ENCODE measurements at places on chromosomes 2 and 18.

GRCh38 chr2:218722419-218722818 is 11.8 kb downstream of the TTLL4 start:
- DNase-seq, result no peak

DNA sequence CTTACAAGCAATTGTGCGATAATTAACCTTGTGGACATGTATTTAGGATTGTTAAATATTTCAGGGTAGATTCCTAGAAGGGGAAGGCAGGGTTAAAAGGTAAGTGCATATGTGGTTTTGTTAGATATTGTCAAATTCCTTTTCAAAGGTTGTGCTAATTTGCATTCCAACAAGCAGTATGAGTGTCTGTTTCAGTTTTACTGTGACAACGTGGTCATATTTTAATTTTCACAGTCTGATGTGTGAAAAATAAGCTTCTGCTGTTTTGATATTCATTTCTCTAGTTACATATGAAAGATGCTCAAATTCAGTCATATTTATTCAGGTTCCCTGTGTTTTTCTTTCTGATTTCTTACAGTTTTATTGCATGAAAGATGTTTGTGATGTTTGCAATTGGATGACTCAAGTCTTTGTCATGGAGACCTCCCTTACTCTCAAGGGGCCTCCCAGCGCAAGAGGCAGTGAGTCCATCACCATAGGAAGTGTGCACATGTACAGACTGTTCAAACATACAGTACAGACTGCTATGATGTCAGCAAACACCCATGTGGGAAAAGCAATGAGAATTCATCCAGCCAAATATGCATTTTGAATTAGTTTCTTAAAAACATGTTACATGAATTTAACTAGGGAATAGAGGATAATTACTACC is 310.8 kb downstream of the GALR1 start:
- DNase-seq, result no peak

- no peak for DNase-seq
Observed at GRCh38 chr2:241237047-241237446, 48.6 kb downstream of the ANO7 start.

GRCh38 chr18:7169601-7170000 is 52.0 kb upstream of the LAMA1 start:
- DNase-seq, result no peak

DNA sequence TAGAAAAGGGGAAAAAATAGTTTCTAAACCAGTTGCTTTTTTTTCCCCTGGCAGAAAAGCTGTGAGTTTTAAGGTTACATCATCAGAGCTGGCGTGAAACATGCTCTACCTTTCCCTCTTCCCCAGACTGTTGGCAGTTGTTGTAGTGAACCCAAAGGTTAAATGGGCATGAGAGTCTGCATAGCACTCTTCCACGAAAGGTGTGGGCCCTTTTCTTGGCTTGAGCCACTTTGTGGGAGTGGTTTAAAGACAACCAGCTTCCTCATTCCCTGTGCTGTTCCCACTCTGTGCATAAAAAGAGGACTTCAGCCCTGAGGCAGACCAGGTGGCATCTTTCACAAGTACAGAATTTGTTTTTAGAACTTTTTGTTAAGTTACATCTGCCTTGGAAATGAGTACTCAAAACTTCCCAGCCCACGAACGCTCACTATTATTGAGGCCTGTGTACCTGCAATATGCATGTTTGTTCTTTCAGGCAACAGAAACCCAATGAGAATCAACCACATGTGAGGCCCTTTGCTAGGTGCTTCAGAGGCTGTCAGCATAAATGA is 243.8 kb downstream of the BABAM2 start:
- no peak for DNase-seq

DNA sequence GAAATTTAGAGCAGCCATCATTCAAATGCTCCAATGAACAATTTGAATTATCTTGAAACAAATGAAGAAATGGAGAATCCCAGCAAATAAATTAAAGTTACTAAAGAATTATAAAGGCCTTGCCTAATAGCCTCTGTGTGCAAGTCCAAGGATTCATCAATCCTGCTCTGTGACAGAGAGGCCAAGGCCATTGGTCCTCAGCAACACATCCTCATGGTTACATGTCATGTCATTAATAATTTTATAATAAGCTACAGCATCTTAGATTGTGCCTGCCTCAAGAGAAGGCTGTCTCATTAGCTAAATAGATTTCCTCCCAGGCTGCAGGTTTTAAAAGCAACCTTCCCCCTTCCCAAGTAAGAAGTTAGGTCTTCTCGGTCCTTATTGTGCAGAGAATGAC is 611.6 kb downstream of the FBXO15 start:
- no peak for DNase-seq

Data from retinal pigment epithelial cell (primary cell).